ENCODE measurements at places on chromosomes 1 and 21.
A peak's percentile ranks its signal among the peaks of the same experiment; 100 is the strongest.

GRCh38 chr1:199303035-199303434 lies 664.2 kb downstream of the PTPRC start:
- no peak for DNase-seq

DNA sequence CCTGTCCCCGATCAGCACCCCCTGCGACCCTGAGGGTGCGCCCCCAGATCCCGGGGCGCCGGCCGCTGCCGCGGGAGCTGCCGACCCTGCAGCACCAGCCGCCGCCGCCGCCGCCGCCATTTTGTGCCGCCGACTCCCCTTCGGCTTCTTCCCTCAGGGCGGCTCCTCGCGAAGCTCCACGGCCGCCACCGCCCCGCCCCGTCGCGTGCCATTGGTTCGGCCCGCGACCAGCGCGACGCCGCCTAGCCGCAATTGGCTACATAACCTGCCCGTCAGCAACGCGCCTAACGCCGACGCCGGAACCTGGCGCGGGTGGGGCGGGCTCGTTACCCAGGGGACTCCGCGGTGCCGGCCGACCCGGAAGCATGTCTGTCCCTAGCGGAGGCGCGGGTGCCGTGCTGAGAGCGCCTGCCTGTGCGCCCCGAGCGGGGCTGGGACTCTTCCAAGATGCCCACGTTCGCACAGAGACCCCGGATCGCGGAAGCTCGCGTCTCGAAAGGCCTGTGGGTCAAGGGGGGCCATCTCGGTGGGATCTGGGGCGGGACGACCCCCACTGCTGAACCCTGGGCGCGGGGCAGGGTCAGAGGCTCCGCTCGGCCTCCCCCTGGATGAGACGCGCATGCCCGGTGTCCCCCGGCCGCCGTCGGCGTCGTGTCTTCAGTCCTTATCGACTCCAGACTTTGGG lies at the start of gene CCNL2:
TSS of gene CCNL2 (minus strand) at position 149 of the 685 bp plus-strand sequence. CDS start at position 120, 29 bp downstream.
- peak; percentile 78 for DNase-seq

DNA sequence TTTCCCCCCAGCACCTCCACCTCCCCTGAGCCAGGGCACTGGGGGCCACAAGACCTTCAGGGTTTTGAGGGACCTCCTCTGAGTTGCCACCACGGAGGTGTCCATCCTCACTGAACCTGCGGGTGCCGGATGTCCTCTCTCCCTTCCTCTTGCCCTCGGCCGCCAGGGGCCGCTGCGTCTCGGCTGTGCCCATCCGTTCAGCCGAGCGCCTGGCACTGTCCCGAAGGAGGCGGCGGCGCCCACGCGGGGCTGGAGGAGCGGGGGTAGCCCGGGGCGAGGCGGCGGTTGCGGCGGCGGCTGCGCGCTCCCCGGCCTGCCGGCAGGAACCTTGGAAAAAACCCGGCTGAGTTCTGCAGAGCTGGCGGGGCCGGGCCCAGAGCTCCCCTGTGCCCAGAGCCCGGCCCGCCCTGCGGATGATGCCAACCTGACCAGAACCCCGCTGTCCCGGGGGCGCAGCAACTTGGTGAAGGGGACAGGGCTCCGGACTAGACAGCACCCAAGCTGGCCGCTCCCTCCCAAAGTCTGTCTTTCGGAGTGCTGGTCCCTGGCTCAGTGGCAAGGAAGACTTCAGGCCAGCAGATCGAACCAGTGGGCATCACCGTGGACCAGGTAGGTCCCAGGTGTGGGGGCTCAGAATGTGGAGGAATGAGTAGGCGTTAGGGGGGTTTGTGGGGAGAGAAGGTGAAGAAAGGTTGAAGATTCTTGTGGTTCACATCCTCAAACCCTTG lies 3.7 kb upstream of the PPM1J start:
- no peak for DNase-seq

- DNase-seq = no peak
These were observed 121.7 kb upstream of the COL11A1 start for GRCh38 chr1:103230061-103230460.

DNA sequence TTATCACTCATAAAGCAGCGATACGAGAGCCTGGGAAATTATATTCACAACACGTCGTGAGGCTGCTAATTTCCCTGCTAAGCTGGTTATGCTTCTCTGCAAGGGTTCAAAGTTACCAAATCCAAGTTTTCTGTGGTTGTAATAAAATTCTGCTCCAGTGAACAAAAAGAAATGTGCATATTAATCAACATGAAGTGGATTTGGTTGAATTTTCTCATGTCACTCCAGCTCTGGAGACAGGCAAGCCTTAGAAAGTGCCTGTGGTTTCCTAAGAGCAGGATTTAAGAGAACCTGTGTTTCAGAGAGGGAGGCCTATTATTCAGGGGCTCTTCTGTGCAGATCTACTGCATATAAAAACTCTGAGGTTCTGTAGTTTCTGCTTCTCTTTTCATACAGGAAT lies 87.5 kb downstream of the WLS start:
- no peak for DNase-seq

- no peak for DNase-seq
These were observed 99.1 kb upstream of the CTTNBP2NL start for GRCh38 chr1:112296908-112297307.

DNA sequence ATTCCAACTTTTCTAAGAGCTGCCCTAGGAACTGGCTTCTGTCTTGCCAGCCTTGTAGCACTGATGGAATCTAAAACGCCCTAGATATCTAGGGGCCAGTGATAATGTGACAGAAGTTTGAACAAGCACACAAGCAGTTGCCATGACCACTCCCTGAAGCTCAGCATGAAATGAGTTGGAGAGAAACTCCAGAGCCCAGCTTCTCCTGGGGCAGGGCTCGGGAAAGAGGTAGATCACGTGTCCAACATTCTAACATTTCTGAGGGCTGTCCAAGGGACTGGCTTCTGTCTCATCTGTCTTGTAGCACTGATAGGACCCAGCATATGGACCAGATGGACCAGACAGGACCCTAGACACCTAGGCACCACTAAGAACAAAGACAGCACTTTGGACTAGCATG lies 37.9 kb downstream of the OMA1 start:
- no peak for DNase-seq

- no peak for DNase-seq
These were observed 77.5 kb upstream of the HMCN1 start for GRCh38 chr1:185656663-185657062.

- no peak for DNase-seq
These were observed 213.5 kb upstream of the NRIP1 start for GRCh38 chr21:15278279-15278678.

- no peak for DNase-seq
These were observed 11.0 kb upstream of the SERBP1 start for GRCh38 chr1:67441183-67441582.

DNA sequence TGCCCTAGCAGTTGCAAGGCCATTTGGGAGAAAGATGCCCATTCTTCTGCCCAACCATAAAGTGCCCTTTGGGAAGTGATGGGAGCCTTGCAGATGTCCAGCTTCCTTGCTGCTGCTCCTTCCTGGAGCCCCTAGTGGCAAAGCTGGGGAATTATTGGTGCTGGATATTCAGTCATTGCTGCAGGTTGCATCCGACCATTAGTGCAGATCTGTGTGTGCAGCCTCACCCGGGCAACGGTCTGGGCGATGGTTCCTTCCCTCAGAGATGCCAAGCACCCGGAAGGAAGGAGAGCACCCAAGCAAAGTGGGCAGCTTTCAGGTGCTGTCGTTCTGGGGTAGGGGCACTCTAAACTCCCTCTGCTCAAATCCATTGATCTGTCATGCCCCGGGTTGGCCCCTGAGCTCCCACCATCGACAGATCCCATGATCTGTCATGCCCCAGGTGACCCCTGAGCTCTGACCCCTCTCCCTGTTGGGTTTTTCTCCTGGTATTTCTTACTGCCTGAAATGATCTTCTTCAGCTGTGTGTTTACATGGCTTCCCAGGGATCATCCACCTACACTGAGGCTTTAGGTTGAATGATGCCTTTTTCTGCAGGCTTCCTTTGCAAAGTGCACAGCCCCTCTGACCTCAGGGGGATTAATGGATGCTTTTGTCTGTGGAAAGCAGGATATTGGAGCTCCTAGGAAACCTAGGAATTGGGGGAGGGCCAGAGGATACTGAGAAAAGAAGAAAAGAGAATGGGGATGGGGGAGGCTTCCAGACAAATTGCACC lies 467.5 kb downstream of the PTPRU start:
- no peak for DNase-seq

DNA sequence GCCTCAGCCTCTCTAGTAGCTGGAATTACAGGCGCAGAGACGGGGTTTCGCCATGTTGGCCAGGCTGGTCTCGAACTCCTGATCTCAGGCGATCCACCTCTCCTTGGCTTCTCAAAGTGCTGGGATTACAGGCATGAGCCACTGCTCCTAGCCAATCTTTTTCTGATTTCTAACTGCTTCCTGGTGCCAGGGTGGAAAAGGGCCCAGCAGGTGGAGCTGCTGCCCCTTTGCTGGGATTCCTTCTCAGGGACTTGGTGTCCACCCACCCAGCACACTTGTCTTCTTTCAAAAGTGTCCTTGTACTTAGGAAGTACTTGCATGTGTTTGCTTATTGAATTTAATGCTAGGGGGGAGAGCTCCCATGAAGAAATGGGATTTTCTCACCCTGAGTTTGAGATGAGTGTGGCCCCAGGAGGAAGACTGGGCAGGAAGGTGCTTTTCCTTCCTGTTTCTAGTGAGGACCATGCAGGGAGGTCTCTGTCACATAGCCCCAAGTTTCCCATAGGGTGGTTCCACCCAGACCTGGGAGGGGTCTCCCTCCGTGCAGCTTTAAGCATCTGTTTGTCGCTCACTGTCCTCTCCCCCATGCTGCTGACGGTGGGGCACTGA lies 14.2 kb downstream of the UTP11 start:
- DNase-seq = no peak

DNA sequence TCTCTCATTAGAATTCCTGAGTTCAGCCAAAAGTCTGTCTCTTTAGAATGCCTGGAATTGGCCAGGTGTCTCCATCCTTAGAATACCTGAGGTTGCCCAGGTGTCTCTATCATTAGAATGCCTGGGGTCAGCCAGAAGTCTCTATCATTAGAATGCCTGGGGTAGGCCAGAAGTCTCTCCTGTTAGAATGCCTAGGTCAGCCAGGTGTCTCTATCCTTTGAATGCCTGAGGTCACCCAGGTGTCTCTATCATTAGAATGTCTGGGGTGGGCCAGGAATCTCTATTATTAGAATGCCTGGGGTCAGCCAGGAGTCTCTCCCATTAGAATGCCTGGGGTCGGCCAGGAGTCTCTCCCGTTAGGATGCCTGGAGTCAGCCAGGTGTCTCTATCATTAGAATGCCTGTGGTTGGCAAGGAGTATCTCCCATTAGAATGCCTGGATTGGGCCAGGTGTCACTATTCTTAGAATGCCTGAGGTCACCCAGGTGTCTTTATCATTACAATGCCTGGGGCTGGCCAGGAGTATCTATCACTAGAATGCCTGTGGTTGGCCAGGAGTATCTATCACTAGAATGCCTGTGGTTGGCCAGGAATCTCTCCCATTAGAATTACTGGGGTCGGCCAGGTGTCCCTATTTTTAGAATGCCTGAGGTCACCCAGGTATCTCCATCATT lies 43.0 kb downstream of the RNF187 start:
- no peak for DNase-seq

DNA sequence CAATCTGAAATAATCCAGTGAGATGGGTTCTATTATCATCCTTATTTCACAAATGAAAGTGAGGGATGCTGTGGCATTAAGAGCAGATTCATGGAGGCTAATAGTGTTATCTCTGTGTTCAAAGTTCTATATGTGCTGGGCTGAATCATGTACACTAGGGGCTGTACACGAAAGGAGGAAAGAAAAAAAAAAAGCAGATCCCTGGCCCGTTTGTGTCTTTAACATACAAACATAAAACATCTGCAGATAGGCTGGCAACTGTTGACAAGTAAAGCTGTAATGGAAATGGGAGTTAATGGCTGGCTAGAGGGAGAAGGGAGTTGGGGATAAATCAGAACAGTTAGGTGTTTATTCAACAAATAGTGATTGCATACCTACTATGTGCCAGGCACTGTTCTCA lies 3.1 kb downstream of the WNT2B start:
- DNase-seq = no peak

DNA sequence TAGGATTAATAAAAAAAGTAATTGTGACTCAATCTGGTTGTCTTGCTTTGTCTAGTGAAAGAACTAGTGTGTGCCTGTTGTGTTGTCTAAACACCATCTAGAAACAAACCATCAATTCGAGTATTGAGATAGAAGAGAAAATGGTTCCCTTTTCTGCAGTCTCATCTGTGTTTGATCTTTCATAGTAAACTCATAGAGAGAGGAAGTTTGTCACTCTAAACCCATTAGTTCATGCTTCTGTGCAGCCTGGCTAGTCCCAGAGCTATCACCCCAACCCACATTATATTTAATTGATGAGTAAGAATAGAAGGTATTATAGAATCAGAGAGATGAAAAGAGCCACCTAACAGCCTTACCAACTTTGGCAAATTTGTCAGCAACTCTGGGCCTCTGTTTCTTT lies 99.5 kb downstream of the TGFB2 start:
- DNase-seq = no peak

DNA sequence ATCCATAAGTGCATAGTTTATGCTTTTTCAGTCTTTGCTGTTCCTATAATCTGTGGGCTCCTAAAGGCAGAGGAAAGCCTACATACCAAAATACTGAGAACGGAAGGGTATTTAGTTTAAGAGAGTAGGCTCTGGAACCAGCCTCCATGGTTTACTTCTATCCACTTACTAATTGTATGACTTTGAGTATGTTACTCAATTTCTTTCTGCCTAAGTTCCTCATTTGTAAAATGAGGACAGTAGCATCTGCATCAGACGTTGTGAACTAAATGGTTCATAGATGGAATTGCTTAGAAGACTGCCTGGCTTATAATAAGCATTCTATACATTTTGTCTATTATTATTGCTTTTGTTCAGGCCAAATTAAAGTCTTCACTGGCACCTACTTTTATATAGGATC lies 111.0 kb downstream of the NTNG1 start:
- DNase-seq = no peak

GRCh38 chr1:174871886-174872285 lies 127.9 kb upstream of the CACYBP start:
- no peak for DNase-seq

- DNase-seq = no peak
These were observed 137.8 kb downstream of the PLPP3 start for GRCh38 chr1:56441601-56442000.

DNA sequence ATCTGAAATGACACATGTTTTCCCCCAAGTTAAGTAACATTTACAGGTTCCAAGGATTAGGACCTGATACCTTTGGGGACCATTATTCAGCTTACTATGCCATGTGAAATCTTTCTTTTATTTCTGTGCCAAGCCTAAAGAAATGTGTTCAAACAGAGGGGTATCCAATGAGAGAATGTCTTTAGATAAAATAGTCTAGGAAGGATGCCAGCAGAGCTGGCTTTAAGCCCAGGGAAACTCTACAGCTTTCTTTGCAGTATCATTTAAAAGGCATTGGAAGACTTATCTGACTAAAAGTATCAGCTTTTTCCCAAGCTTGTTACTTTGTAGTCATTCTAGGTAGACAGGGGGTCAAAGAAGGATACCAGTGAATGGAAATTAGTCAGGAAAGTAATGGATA lies 860.4 kb downstream of the PLA2G4A start:
- DNase-seq = peak; percentile 58

GRCh38 chr1:18581420-18581880 lies 49.2 kb upstream of the PAX7 start:
- no peak for DNase-seq

DNA sequence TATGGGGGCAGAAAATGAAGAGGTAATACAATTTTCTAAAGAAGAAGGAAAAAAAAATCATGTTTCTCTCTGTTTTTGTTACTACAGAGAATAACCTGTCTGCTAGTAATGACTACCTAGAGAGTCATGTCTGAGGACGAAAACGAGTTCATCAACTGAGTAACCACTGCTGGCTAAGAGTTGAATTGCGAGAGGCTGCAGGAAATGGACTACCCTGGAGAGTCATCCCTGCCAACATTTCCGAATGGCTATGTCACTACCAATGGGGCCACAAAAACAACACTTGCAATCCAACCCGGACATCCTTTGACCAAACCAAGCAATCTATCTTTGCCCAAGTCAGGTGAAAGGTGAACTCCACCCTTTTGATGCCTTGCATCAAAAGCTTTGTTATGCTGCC lies 120.6 kb downstream of the FCRL5 start:
- DNase-seq = no peak
